ENCODE measurements at places on chromosomes 7 and 10. TPM values are rescaled to one million over a fixed set of nuclear protein-coding genes. Genes with fewer than 3 reads are reported as not detected.

DNA sequence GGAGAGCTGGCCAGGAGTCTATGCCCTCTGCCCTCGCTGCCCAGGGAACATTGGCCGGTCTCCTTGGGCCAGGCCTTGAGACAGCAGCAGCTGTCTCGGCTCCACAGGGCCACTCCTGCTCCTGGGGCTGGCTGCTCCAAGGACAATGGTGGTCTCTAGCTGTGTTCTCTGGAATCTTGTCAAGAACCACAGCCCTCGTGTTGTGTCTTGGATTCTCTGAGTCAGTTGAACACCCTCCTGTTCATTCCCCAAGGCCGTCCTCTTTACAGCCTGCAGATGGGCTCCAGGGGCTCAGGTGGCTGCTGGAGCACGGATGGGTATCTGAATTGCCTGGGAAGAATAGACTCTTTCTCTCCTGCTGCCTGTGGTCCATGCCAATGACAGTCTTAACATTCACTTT is 511.1 kb downstream of the GLRX3 start:
- DNase-seq, result no peak
- no peak overlapping the region for H3K4me3 ChIP-seq
- no peak overlapping the region for H3K27ac ChIP-seq
- no peaks in the 10 kb centered on the region for H3K36me3 ChIP-seq

DNA sequence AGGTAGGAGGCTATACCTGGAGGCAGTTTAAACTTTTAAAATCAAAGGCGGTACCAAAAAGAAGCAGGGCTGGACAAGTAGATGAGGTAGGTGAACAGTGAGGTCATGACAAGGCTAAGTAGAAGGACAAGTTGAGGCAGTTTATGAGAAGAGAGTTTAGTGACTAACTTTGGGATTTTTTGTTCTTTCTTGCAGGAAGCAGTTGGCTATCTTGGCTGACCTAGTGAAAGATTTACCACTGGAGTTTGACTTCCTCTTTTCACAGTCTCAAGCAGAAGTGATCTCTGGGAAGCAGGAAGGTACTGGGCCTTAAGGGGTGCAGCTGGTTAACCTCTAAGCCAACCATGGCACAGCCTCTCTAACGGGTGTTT is 26.3 kb downstream of the ENTPD7 start:
- peaks cover 26% of the 10 kb centered on the region for H3K36me3 ChIP-seq
- no peak for DNase-seq
- H3K27ac ChIP-seq, result no peak overlapping the region
- H3K4me3 ChIP-seq, result no peak overlapping the region
- H3K27me3 ChIP-seq, result no peaks in the 10 kb centered on the region

DNA sequence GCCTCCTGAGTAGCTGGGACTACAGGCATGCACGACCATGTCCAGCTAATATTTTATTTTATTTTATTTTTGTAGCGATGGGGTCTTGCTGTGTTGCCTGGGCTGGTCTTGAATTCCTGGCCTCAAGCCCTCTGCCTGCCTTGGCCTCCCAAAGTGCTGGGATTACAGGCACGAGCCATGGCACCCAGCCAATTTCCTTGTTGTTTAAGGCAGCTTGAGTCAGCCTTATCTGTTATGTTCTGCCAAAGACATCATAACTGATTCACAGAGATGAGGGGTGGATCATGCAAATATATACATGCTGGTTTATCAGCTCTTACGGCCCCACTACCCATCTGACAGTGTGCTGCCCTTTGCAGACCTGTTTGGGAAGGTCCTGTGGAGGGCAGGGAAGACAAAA is 826.7 kb downstream of the TYW1 start:
- no peaks in the 10 kb centered on the region for H3K36me3 ChIP-seq
- H3K27me3 ChIP-seq, result no peaks in the 10 kb centered on the region
- no peaks in the 10 kb centered on the region for H3K4me1 ChIP-seq
- no peak overlapping the region for H3K4me3 ChIP-seq
- no peak for DNase-seq

DNA sequence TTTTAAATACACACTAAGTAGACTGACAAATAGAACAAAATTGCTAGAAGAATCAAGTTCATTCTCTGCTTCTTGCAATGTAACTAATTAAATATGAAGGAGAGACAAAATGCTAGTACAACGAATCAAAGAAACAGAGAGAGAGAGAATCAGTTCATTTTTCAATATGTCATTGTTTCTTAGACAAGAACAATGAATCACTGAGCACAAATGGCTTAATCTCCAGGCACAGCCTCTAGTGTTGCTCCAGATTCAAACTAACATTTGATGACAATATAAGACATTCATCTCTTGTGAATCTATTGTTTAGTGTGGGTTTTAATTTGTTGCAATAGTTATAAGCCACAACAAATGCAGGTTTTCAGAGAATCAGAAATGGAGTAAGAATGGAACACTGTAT is 357.4 kb upstream of the TMEM229A start:
- no peaks in the 10 kb centered on the region for H3K36me3 ChIP-seq
- H3K27me3 ChIP-seq, result no peaks in the 10 kb centered on the region
- no peaks in the 10 kb centered on the region for H3K4me1 ChIP-seq
- DNase-seq, result no peak

The TLX1 gene
- not detected for polyA plus RNA-seq

DNA sequence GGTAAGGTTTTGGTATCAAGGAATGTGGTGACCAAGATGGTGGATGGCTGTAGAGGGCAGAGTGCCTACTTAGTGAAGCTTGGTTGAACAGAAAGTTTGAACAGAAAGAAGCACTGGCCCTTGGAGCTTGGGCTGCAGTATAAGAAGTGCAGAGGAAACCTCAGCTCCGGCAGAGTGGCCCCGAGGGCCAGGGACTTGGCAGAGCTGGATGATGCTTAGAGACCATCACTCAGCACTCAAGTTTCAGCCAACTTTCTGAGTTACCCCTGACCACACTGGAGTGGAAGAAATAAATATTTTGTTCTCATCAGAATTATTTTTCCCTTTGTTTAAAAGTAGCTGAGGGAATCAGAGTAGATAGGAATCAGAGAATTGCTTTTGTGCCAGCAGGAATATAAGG is 336.7 kb downstream of the C7orf25 start:
- H3K27me3 ChIP-seq, result no peaks in the 10 kb centered on the region
- no peak overlapping the region for H3K27ac ChIP-seq
- no peak for DNase-seq
- no peak overlapping the region for H3K4me3 ChIP-seq
- H3K36me3 ChIP-seq, result no peaks in the 10 kb centered on the region
